ENCODE measurements at places on chromosomes 6 and 20. TPM values are rescaled to one million over a fixed set of nuclear protein-coding genes. Genes with fewer than 3 reads are reported as not detected.

Gene NFYA
- total RNA-seq: 10.0 TPM

Gene TUBB2B
- 14.6 TPM for total RNA-seq

Gene MLIP
- not detected for total RNA-seq

Gene OSTM1
- total RNA-seq: 11.9 TPM
